ENCODE measurements at places on chromosomes 6 and 20.

- DNase-seq: peak; percentile 80
Measured at GRCh38 chr20:54255157-54255556, 47.3 kb downstream of the PFDN4 start.

- peak; percentile 89 for DNase-seq
Measured at GRCh38 chr6:157322792-157323254, 496 bp downstream of the TMEM242 start.

- peak; percentile 59 for DNase-seq
Measured at GRCh38 chr6:166849749-166850183, 106.6 kb downstream of the RNASET2 start.

DNA sequence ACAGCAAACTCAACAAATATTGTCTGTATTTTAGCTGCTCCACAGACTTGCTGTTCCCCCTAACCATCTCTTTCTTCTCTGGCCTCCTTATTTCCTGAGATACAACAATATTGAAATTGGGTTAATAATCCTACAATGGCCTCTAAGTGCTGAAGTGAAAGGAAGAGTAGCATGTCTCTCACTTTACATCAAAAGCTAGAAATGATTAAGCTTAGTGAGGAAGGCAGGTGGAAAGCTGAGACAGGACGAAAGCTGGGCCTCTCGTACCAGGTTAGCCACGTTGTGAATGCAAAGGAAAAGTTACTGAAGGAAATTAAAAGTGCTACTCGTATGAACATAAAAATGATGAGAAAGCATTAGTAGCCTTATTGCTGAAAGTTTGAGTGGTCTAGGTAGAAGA lies 63.8 kb downstream of the ELOVL5 start:
- no peak for DNase-seq

DNA sequence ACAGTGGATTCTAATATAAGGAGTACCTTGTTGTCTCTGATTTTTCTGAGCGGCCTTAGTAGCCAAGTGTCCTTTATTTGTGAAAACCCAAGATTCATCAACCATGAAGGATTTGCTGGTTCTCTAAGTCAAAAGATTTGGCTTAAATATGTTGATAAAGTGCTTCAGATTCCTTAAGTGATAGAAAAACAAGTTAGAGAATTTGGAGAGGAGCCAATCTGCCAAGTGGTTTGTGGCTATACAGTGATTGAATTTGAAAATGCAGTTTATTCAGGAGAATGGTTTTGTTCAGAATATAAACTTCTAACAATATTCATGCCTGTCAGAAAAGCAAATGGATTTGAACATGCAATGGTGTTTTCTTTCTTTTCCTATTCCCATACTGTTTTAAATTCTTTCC lies 54.8 kb downstream of the CAP2 start:
- peak; percentile 74 for DNase-seq

GRCh38 chr6:136822046-136822375 lies 381 bp upstream of the PEX7 start:
- no peak for DNase-seq

GRCh38 chr6:125940247-125941041 lies 16.1 kb upstream of the HINT3 start:
- peak; percentile 68 for DNase-seq

DNA sequence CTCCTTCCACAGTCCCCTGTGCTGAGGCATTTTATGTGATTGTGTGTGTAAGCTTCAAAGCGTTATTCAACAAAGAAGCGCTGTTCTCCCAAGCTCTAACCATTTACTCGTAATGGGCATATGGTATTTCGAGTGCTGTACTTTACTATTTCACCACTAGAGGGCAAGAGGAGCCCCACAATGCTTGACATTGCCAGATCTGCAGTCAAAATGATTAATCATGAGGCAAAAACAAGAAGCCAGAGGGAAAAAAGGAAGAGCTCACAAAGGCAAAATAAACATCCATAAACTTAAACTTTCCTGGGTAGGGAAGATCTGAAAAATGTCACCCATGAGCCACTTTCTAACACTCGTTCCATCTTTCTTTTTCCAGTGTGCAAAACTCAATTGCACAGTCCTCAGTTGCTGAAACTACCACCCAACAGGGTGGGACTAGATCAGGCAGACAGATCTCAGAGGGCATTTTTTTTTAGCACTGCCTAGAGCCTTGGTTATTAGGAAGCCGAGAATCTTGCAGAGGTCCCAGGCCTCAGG lies 215.0 kb upstream of the PLCB4 start:
- peak; percentile 82 for DNase-seq

DNA sequence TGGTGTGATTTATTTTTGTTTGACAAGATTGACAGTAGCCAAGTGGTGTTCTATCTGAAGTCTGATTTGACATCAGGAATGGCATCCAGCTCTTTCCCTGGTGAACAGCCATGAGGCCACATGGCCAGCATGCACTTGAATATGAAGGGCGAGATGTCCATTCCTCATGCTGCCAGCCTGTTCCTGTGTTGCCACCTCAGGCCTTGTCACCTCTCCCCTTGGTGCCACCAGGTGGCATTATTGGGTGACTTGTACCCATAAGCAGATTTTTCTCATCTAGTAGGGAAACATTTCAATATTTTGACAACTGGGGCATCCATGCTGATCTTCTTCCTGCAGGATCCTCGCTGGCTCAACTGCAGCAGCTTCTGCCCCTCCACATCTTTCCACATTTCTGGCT lies 199.1 kb downstream of the ERMARD start:
- no peak for DNase-seq

- peak; percentile 76 for DNase-seq
Measured at GRCh38 chr6:139608466-139609261, 234.2 kb upstream of the CITED2 start.
